ENCODE measurements at places on chromosomes 11 and 22.
A peak's percentile ranks its signal among the peaks of the same experiment; 100 is the strongest.

DNA sequence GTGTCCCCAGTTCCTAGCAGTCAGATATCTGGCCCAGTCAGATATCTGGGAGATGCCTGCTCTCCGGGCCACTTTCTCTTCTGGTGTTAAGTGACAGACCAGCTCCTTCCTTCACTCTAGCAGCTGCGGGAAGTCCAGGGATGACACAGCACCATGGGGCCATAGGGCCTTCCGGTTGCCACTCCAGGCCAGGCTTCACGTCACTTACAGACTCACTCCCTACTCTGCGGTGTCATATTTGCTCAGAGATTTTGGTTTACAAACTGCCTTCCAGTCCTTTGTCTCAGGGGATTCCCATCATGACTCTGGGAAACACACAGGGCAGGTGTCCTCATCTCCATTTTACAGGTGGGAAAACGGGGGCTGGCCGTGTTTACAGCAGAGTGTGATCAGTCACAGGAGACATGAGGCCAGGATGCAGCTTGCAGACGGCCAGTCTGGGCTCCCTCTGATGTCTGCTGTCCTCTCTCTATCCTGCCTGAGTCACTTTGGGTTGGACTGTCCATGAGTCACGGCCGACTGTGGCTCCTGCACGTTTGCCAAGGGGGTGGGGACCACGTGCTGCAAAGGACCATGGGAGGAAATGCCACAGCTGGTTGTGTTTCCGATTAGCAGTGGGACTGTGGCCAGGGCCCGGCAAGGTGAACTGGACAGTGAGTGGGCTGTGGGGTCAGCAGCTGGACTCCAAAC lies 8.2 kb upstream of the TBC1D22A start:
- DNase-seq: peak; percentile 97

- DNase-seq: no peak
Measured at GRCh38 chr11:131254254-131254653, 116.2 kb upstream of the NTM start.

- no peak for DNase-seq
Measured at GRCh38 chr11:123681030-123681429, 26.6 kb upstream of the SCN3B start.

GRCh38 chr11:126468102-126468521 lies 112.6 kb downstream of the ST3GAL4 start:
- DNase-seq: peak; percentile 75

DNA sequence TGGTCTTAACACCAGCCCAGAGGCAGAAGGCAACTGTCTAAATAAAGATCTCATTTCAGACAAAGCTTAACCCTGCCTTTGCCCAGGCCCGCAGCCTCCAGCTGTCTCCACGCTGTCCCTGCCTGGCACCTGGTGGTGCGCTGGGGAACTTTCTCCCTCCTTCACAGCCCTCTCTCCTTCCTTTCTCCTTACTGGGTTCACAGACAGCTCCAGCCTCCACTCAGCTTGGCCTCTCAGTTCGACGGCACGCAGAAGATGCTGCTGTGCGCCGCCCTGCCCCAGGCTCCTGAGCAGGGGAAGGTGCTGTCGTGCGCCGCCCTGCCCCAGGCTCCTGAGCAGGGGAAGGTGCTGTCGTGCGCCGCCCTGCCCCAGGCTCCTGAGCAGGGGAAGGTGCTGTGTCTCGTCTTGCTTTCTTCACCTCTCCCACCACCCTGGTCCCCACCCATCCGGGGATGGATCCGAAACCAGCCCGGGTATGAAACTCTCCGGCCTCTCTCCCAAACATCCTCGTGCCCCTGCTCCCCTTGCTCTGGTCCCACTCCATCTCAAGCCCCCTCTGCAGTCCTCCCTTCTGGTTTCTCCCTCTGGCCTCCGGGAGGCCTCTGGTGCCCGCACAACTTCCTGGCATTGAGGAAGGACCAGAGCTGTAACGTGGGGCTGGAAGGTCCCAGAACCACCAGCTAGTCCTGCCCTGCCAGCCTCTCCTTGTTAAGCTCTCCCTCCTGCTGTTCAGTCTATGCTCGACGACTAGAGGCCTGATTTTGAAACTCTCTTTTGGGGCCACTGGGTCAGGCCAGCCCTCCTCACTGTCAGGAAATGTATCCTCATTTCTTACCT lies 22.9 kb upstream of the JAM3 start:
- DNase-seq: no peak

- DNase-seq: no peak
Measured at GRCh38 chr11:120708511-120709183, 197.1 kb downstream of the GRIK4 start.
